ENCODE measurements at places on chromosomes 2 and 18. TPM values are rescaled to one million over a fixed set of nuclear protein-coding genes. Genes with fewer than 3 reads are reported as not detected.

Gene NEU2
- total RNA-seq, result not detected

Gene CPO
- total RNA-seq, result 0.19 TPM

Gene RESP18
- total RNA-seq, result not detected

Gene ZNF396
- total RNA-seq, result 0.65 TPM

Gene ADRA2B
- not detected for total RNA-seq

Gene RND3
- total RNA-seq, result 104 TPM

Gene CD226
- total RNA-seq, result 0.32 TPM

Gene REG3G
- total RNA-seq, result not detected

Gene RIOK3
- 45.3 TPM for total RNA-seq

Gene CRYBA2
- not detected for total RNA-seq

Gene GPAT2
- total RNA-seq, result 11.3 TPM

Gene DOK6
- under 0.01 TPM for total RNA-seq

Gene KIF5C
- 0.16 TPM for total RNA-seq

Gene EVA1A
- 74.0 TPM for total RNA-seq

Gene ABCG5
- not detected for total RNA-seq

Gene ASB18
- not detected for total RNA-seq

Gene LOXHD1
- total RNA-seq, result 0.16 TPM

Gene EFEMP1
- total RNA-seq, result 12,559 TPM

Gene LRP1B
- total RNA-seq, result 0.06 TPM

Gene LHCGR
- total RNA-seq, result not detected

Gene TPRKB
- 27.2 TPM for total RNA-seq

Gene RAB17
- 6.8 TPM for total RNA-seq

Gene STARD6
- not detected for total RNA-seq

Gene IL36A
- total RNA-seq, result not detected

Gene DOCK10
- 1.6 TPM for total RNA-seq

Gene MORN2
- total RNA-seq, result 8.9 TPM

Gene REV1
- 22.7 TPM for total RNA-seq

Gene SERPINB12
- not detected for total RNA-seq

Gene SPEG
- total RNA-seq, result 0.44 TPM

Gene GNAL
- total RNA-seq, result not detected

Gene ZSWIM2
- total RNA-seq, result 0.13 TPM

Gene C2orf15
- under 0.01 TPM for total RNA-seq

Gene PAX8
- 0.16 TPM for total RNA-seq

Gene RHBDD1
- total RNA-seq, result 4.0 TPM

Gene UGT1A3
- not detected for total RNA-seq

Gene VWC2L
- total RNA-seq, result not detected

Gene MAB21L4
- total RNA-seq, result not detected

Gene SLC38A11
- total RNA-seq, result not detected

Gene RPRM
- not detected for total RNA-seq

Gene SPP2
- total RNA-seq, result not detected

Gene RGPD5
- total RNA-seq, result 41.0 TPM

Gene IL1B
- total RNA-seq, result 0.32 TPM

Gene B3GNT7
- under 0.01 TPM for total RNA-seq

Gene ING5
- total RNA-seq, result 28.6 TPM

Gene GPR55
- total RNA-seq, result not detected

Gene TXNDC9
- 55.9 TPM for total RNA-seq

Gene MROH2A
- not detected for total RNA-seq

Gene AP1S3
- total RNA-seq, result 2.3 TPM

Gene GPATCH11
- 4.0 TPM for total RNA-seq

Gene PLEK
- total RNA-seq, result 0.16 TPM

Gene GLI2
- under 0.01 TPM for total RNA-seq

Gene KCNJ13
- total RNA-seq, result not detected

Gene G6PC2
- total RNA-seq, result not detected

Gene SH3BP4
- total RNA-seq, result 24.6 TPM

Gene CNNM3
- total RNA-seq, result 6.5 TPM

Gene LRRC30
- not detected for total RNA-seq

Gene NHEJ1
- 14.9 TPM for total RNA-seq

Gene CNGA3
- total RNA-seq, result not detected

Gene SGO2
- 5.5 TPM for total RNA-seq

All from bladder microvascular endothelial cell (primary cell).